ENCODE measurements at places on chromosomes 7 and 10. TPM values are rescaled to one million over a fixed set of nuclear protein-coding genes. Genes with fewer than 3 reads are reported as not detected.

GCK gene
- 0.25 TPM for total RNA-seq

CPN1 gene
- not detected for total RNA-seq

IKZF5 gene
- 1.8 TPM for total RNA-seq

FAM25G gene
- not detected for total RNA-seq

GATA3 gene
- total RNA-seq = 0.16 TPM

LIPK gene
- total RNA-seq = not detected

EBLN1 gene
- not detected for total RNA-seq

DRGX gene
- total RNA-seq = not detected

TAC1 gene
- total RNA-seq = not detected

PKD2L1 gene
- not detected for total RNA-seq

ASB15 gene
- total RNA-seq = not detected

ZNF394 gene
- total RNA-seq = 25.0 TPM

IL15RA gene
- 6.8 TPM for total RNA-seq

Measured in bladder microvascular endothelial cell (primary cell).